Activated CD4-positive, alpha-beta memory T cell treated with anti-CD3 and anti-CD28 coated beads, Interleukin-2, amount 10 ng/mL, durations not matched to agents 7 days and 5 days (primary cell): ENCODE measurements at places on chromosomes 4 and X. TPM values are rescaled to one million over a fixed set of nuclear protein-coding genes. Genes with fewer than 3 reads are reported as not detected.

SPACA5B gene
- not detected for total RNA-seq

PAGE2 gene
- total RNA-seq = not detected

AMTN gene
- not detected for total RNA-seq

PCDH7 gene
- not detected for total RNA-seq

EDNRA gene
- total RNA-seq = not detected

CD38 gene
- 128 TPM for total RNA-seq

EDA gene
- total RNA-seq = 4.9 TPM

GRCh38 chrX:29662101-29662500 is 553.3 kb upstream of the MAGEB2 start:
- H3K4me1 ChIP-seq = no peaks in the 10 kb centered on the region
- H3K36me3 ChIP-seq = no peaks in the 10 kb centered on the region
- no peak for DNase-seq
- no peaks in the 10 kb centered on the region for H3K27me3 ChIP-seq

- H3K27ac ChIP-seq = no peak overlapping the region
- H3K4me1 ChIP-seq = no peaks in the 10 kb centered on the region
- no peak overlapping the region for H3K4me3 ChIP-seq
- H3K36me3 ChIP-seq = no peaks in the 10 kb centered on the region
Measured at GRCh38 chrX:10397349-10397748, 223.0 kb downstream of the MID1 start.

- H3K36me3 ChIP-seq = no peaks in the 10 kb centered on the region
- no peaks in the 10 kb centered on the region for H3K27me3 ChIP-seq
- no peak for DNase-seq
Measured at GRCh38 chr4:34269613-34270012, 1974.7 kb downstream of the ARAP2 start.

DNA sequence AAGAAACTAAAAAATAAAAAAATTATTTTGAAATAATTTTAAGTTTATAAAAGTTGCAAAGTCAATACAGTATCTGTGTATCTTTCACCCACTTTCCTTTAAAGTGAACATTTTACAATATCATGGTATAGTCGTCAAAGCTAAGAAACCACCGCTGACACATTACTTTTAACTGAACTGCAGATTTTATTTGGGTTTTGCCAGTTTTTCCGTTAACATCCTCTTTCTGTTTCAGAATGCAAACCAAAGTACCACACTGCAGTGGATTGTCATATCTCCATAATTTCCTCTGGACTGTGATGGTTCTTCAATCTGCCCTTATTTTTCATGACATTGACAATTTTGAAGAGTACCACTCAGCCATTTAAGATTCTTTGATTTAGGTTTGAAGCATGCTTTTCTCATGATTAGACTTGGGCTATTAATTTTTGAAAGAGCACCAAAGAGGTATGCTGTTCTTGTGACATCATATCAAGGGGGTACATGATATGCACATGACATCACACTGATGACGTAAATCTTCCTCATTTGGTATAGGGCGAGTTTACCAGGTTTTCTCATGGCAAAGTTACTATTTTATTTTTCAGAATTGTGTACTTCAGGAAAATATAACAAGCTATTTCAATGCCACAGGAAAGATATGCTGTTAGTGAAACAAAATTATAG is 3.6 kb upstream of the CXCL1 start:
- no peak for DNase-seq
- H3K36me3 ChIP-seq = no peaks in the 10 kb centered on the region
- peaks cover 10% of the 10 kb centered on the region for H3K27me3 ChIP-seq
- H3K27ac ChIP-seq = no peak overlapping the region
- no peak overlapping the region for H3K4me3 ChIP-seq

DNA sequence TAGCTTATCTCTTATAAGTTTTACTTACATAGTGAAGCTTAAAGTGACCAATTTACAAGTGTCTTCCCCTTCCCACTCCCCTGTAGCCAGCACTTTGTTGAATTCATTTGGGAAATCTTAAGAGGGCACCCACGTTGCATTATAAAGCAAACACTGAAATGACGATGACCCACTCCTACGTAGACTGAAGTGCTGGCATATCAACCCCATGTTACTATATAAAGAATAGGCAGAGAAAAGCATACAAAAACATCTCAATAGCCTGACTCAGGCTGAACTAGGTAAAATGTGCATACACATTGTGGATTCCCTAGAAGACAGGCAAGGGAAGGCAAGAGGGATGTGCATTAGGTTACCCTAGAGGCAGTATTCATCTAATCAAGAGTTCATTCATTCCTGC is 313.4 kb downstream of the TENM3 start:
- no peaks in the 10 kb centered on the region for H3K4me1 ChIP-seq
- H3K27me3 ChIP-seq = no peaks in the 10 kb centered on the region
- H3K4me3 ChIP-seq = no peak overlapping the region
- no peaks in the 10 kb centered on the region for H3K36me3 ChIP-seq
- no peak for DNase-seq
